HS-5 (cell line): ENCODE measurements at places on chromosomes 11 and 22.
A peak's percentile ranks its signal among the peaks of the same experiment; 100 is the strongest.

DNA sequence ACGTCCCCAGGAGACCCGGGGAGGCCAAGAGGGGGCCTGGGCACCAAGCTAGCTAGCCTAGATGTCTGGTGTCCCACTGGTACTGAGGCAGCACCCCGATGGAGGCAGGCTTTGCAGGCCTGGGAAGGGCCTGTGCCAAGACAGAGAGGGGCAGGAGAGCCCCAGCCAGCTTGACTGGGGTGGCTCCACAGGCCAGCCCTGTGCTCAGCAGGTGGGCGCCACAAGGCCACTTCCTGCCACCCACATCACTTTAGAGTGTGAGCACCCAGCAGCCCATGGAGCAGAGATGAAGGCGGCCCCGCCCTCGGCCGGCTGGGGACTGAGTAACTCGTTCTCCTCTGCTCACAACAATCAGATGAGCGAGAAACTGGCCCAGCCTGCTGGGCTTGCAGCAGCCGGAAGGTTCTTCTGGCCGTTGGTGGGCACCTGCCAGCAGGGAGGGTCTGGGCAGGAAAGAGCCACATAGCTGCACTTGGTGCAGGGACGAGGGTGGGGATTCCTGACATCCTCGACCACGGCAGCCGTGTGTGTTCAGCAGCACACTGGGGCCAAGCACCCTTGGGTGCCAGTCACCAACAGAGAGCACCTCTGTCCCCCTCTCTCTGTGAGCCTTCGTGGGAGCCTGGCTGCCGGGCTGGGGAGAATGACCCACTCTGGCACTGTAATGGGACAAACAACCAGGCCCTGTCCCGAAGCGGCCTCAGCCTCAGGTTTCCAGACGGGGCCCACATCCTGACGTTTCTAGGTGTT is 7.6 kb downstream of the OSBPL5 start:
- DNase-seq: no peak

- DNase-seq: no peak
These were observed 7.3 kb downstream of the SNX19 start for GRCh38 chr11:130908770-130909625.

- no peak for DNase-seq
These were observed 10.5 kb downstream of the FGF3 start for GRCh38 chr11:69808667-69809086.

- DNase-seq: no peak
These were observed 18.8 kb downstream of the IFITM10 start for GRCh38 chr11:1731451-1732059.

- DNase-seq: no peak
These were observed 130.7 kb downstream of the SNX19 start for GRCh38 chr11:130785380-130786116.

DNA sequence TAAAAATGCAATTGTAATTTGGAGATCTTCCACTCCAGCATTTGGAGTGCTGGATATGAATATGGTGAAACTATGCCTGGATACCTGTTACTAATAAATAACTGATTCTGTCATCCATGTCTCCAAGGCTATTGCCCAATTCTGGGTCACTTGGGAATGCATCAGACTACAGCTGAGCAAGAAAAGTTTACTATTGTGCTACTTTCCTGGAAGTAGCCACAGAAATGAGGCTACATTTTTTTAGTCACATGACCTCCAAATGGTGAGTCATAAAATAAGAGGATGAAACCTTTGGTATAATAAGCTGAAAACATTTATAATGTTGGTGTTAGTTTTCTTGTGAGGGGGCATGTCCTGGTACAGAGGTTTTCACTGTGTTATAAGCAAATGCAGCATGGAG is 44.4 kb downstream of the DCDC1 start:
- DNase-seq: peak; percentile 82

DNA sequence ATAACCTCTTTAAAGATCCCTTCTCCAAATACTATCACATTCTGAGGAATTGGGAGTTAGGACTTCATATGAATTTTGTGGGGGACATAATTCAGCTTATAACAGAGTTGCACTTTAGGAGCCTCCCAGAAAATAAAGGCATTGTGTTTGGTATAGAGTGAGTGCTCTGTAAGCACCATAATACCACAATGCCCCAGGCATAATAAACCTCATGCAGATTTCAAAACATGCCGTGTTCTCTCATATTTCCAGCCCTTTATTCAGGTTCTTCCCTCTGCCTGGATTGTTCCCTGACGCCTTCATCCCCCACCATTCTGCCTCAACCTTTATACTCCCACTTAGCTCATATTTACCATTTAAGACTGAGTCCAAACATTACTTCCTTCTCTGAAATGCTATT is 398.8 kb upstream of the FAT3 start:
- no peak for DNase-seq
